ENCODE measurements at places on chromosomes 13 and 19.

GRCh38 chr19:3645726-3646125, 19.1 kb upstream of the CACTIN start:
- DNase-seq, result no peak

GRCh38 chr19:13961826-13962698, 9.8 kb downstream of the DCAF15 start:
- DNase-seq, result no peak

- DNase-seq, result peak; percentile 94
Measured at GRCh38 chr19:9309974-9310446, 372 bp upstream of the ZNF699 start.

DNA sequence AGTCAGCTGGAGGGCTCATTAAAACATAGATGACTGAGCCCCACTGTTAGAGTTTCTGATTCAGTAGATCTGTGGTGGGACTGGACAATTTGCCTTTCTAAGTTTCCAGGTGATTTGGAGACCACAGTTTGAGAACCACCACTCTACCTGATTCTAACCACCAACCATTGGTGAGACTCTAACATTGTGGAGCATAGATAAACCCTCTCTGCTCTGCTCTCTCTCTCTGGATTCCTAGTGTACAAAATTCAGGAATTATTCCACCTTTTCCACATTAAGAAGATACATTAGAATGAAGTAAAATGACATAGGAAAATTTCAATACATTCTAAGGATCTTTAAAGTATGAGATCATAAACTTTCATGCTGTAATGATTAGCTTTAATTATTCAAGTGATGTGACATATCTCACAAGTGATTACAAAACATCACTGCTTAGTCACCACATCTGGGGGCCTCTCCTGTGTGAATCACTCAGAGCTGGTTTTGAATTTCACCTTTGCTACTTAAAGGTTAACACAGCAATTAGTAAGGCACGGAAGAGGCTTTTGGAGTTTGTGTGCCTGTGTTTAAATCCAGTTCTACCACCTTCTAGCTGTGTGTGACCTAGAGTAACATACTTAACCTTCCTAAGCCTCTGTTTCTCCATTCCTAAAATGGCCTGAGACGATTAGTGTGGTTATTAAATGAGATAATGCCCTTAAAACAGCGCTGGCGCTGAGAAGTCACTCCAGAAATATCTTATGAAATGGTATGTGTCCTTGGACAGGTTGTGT, 78.5 kb upstream of the NBEA start:
- no peak for DNase-seq

GRCh38 chr13:43880214-43880855, 631 bp downstream of the LACC1 start:
- peak; percentile 12 for DNase-seq

- DNase-seq, result no peak
Measured at GRCh38 chr19:18768997-18769891, 21.9 kb downstream of the COMP start.

DNA sequence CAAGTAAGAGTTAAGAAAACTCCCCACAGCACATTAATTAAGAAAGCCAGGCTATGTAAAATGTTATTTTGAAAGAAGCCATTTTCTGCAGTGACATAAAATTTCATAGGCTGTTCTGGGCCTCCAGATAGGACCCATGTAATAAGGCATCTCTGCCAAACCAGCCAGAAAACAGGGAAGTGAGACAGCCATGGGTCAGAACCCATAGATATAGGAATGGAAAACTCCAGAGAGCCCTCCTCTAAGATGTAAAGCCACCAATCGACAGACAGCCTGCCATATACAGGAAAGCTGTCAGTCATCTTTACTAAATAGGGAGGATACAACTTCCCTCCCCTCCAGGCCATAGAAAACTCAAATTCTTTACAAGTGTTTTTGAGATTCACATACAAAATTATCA, 493.3 kb downstream of the COG6 start:
- no peak for DNase-seq

DNA sequence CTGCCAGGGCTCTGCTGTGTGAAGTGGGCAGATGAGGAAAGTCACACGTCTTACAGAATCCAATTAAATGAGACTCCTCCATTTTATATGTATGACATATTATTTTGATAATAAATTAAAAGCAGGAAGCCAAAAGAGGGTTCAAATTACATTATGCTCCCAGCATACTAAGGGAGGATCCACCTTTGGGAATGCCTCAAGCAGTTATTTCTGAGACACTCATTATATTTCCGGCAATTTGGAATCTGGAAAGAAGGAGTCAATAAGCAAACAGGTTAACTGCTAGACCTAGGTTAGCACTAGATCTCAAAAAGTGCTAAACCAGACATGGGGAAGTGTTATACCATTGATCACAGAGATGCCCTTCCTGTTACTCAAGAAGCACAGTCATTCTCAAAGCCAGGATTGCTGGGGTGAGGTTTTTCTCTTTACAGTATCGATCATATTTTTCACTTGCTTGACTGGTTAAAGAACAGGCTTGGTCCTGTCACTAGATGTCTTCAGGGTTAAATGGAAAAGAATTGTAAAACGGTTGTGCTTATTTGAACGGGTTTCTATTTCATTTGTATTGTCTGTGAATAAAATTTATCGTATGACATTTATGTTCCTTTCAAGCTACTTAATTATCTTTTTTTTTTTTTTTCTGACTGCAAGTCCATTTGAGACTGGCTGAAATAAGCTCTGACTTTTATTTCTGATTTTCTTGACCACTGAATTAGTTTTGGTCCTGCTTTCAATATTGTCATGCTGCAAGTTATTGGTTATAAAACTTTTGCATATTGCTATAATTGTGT, 523.2 kb downstream of the KLF12 start:
- no peak for DNase-seq

GRCh38 chr13:98384739-98385138, 192.2 kb downstream of the STK24 start:
- no peak for DNase-seq

- DNase-seq, result no peak
Measured at GRCh38 chr13:60152904-60153303, 10.8 kb downstream of the DIAPH3 start.

- DNase-seq, result no peak
Measured at GRCh38 chr19:27794494-27795042, 1418.4 kb downstream of the UQCRFS1 start.

DNA sequence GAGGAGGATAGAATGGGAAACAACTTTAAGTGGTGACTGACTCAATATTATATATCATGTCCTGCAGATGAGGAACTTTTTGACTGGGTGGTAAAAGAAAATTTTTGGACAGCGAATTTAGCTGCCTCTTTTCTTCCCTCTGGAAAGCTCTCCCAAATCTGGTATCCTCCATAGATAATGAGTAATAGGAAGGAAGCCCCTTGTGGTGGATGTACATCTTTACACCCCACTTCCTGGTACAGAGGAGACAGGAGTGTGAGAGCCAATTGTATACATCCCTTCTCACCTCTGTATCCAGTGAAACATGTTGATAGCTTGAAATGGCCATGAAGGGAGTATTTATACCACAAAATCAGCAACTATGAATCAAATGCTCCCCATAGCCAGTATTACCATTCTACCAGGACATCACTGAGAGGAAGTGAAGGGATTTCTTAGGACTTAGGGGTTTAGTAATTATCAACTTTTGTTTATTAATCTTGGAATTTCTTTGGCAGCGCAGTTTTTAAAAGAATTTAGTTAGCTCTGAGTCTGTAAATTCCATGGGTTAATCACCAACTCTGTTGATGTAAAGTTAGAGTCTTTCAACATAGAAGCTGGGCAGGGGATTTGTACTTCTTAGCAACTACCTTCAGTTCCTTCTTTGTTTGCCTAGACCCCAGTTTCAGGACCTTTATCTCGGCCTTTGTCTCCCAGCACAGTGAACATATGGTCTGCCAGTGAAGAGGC, 17.0 kb upstream of the TDRD3 start:
- no peak for DNase-seq

DNA sequence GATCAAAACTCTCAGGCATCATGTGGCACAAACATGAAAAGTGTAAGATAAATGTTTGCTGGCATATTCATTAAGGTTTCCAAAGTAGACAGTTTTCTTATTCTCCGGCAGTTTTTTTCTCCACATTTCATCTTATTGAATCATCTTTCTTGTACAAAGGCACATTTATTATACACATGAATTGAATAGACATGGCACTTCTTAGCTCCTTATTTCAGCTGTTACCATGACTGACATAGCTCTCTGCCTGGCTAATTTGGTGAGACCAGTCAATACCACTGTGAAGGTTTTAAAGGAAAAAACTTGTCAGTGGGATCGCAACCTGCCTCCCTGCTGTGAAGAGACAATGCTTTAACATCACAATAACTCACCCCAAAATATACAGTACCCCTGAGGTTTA, 285.0 kb upstream of the PCDH20 start:
- no peak for DNase-seq

- no peak for DNase-seq
Measured at GRCh38 chr13:45199711-45200110, 1.1 kb downstream of the KCTD4 start.

GRCh38 chr19:40246292-40247073, 20.0 kb upstream of the CCNP start:
- no peak for DNase-seq

All from Ammon's horn (tissue), 1 donor.